ENCODE measurements at places on chromosomes 1 and 21. TPM values are rescaled to one million over a fixed set of nuclear protein-coding genes. Genes with fewer than 3 reads are reported as not detected.

Gene SLC45A3
- total RNA-seq: 11.6 TPM

Gene TPRG1L
- total RNA-seq: 71.5 TPM

Gene LCE2C
- not detected for total RNA-seq

Gene GJA8
- not detected for total RNA-seq

Gene XCL2
- not detected for total RNA-seq

DNA sequence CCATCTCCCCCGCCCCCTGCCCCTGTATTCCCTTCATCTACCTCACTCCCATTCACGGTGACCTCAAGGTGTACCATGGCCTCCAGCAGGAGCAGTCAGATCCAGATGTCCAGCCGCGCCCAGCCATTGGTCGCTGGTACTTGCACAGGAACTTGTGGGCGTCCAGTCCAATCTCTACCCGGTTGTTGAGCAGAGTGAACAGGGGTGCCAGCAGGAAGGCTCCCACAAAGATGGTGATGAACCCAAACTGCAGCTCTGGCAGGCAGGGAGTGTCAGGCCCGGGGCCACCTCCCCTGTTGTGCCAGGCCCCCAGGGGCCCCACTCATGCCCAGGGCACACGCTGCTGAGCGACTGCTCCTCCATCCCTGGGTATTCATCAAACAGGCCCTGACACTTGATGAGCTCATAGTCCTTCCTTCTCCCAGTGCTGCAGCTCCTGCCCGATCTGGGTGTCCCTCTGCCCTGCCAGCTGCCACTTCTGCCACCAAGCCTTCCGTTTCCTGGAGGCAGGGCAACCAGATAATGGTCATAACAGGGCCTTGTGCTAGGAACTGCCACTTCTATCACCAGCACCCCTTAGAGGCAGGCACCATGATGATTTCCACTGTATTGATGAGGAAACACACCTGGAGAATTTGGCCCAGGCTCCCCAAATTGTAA lies 5.7 kb upstream of the ARHGEF19 start:
- DNase-seq: no peak

DNA sequence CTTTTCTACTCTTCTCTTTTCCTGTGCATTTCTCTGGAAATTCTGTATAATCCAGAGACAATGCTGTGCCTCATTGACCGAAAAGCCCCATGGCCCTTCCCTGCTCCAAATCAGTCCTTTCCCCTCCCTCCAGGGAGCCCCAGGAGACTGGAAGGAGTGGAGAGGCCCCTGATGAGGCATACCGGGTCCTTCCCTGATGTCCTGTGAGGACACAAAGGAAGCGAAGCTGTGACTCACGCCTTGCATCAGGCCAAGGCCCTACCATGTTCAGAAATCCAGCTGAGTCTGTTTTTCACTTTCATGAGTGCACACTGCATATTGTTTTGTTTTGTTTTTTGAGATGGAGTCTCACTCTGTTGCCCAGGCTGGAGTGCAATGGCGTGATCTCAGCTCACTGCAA lies 38.7 kb upstream of the BECN2 start:
- DNase-seq: no peak
